Muscle of back (tissue), 13 donors: ENCODE measurements at places on chromosomes 3 and 15. TPM values are rescaled to one million over a fixed set of nuclear protein-coding genes. Genes with fewer than 3 reads are reported as not detected.

DNA sequence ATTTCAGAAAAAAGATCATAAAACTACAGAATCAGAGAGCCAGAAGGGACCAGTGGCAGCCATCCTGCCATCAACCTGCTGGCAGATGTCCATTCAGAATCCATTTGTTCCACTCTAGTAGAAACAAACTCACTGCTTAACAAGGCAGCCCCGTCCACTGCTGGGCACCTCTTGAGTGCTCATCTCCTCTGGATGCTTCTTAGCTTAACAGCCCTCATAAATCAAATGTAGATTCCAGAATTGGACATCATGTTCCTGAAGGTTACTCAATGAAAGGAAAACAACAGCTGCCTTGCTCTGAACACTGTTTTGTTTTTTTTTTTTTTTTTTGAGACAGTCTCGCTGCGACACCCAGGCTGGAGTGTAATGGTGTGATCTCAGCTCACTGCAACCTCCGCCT is 37.3 kb downstream of the ABCC5 start:
- no peak for DNase-seq

- no peak for DNase-seq
These were observed 372.0 kb upstream of the ICE2 start for GRCh38 chr15:60850903-60851302.

DNA sequence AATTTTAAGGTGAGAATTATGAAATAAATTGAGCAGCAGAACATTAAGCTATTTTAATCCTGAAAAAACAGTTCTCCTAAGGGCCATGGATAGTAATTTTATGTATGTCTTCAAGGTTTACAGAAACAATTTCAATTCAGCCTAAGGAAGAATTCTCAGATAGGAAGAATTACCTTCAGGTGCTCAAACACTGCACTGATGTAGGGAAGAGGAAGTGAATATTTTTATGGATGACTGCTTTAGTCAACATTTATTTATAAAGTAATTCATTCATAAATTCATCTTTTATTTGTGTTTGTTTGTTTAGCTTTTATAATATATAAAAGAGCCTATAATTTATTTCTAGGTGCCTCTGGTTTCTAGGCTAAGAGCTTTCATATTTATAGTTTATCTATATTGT is 620.7 kb downstream of the NAALADL2 start:
- no peak for DNase-seq

The TTLL13 gene
- not detected for polyA plus RNA-seq

The MESP2 gene
- 0.27 TPM for polyA plus RNA-seq
